ENCODE measurements at places on chromosomes 6 and 20.
A peak's percentile ranks its signal among the peaks of the same experiment; 100 is the strongest.

DNA sequence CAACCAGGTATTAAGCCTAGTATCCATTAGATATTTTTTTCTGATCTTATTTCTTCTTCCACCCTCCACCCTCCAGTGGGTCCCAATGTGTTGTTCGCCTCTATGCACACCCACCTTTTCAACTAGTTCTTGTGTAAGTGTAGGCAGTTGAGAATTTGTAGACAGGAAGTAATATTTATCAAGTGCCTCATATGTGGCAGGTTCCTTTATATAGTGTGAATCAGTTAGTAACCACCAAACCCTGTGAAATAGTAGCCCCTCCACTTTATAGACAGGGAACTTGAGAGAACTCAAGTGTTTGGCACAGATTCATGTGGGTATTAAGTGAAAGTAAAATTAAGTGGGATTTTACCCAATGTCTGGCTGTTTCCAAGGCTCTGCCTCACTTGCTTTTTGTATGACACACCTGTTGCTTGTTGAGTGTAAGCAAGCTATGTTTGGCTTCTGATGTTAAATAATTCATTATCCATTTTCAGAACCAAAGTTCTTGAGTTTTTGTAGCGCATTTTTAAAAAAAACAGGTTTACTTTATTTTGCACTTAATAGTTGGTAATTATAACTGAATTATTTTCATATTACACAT, 24.8 kb downstream of the AFDN start:
- DNase-seq: no peak

DNA sequence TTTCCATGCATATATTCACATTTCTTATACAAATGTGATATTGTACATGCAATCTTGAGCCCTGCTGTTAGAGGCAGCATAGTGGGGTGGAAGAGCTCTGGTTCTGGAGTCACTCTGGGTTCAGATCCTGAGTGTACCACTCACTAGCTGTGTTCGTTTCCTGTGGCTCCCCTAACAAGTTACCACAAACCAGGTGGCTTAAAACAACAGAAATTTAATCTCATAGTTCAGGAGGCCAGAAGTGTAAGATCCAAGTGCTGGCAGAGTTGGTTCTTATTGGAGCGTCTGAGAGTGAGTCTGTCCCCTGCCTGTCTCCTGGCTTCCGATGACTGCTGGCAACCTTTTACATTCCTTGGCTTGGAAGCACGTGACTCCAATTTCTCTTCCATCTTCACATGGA, 115.6 kb downstream of the MAP3K7 start:
- no peak for DNase-seq

DNA sequence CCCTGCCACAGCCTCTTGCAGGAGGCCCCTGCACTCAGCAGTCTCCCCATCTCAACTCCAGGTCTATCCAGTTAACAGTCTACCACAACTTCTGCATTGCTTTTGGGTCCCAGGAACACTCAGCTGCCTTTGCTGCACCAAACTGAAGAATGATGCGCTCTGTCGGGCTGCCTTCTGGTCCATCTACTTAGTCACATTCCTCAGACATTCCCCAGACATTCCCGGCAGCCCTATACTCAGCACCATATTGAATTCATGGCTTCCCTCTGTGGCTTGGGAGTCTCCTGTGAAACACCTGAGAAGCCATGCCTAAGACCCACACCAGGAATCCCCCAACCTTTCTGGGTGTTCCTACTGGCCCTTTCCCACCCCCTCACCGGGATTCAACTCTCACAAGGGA, 99.6 kb upstream of the COL21A1 start:
- DNase-seq: no peak

DNA sequence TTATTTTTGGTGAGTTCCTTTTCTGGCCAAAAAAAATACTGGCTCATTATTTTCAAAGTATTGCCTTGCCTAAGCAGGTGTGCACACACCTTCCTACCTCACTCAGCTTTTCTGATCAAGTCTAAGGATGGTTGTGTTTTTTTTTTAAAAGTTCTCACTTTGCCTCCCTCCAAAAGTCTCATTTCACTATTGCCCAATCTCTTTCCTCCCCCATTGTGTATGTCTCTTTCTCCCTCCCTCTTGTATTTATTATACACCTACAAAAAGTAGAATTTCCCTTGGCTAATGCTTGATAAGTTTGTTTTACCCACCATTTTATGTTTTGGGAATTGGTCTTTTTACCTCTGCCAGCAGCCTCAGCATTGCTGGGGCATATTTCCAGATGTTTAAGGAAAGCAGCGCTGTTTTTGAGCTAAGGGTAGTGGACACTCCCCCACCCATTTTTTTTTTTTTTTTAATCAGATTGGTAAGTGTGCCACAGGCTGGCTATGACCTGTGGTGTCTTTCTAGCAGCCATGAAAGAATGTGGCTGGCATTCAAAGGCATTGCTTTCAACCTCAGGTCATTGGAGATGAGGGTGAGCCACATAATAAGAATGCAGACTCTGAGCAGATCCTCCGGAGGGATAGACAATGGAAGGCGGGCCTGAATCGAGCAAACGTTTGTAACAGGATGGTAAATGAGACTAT, 668.6 kb downstream of the UTRN start:
- DNase-seq: peak; percentile 26

GRCh38 chr6:72865467-72865866, 243.6 kb downstream of the KCNQ5 start:
- DNase-seq: peak; percentile 33

- DNase-seq: peak; percentile 28
Observed at GRCh38 chr6:36979347-36979742, 6.7 kb downstream of the MTCH1 start.

GRCh38 chr20:60494476-60494875, 536.3 kb downstream of the CDH26 start:
- no peak for DNase-seq

- no peak for DNase-seq
Observed at GRCh38 chr20:22773344-22773743, 189.0 kb upstream of the FOXA2 start.

DNA sequence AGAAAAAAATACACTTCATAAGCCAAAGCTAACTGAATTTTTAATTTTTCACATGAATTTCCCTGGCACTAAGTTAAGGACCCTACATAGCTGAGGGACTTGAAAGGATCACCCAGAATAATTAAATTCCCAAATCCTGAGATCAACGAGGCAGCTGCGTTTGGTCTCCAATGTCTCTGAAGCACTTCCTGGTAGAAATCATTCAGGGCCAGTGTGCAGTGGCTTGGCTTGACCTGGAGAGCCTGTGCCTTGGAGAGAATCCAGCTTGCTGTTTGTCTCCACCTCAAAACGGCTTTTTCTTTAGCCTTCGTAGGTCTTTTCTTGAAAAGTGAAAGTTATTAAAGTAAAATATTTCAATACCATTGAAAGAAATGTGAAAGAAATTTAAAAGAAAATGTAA, 92.4 kb downstream of the SMOC2 start:
- no peak for DNase-seq

- no peak for DNase-seq
Observed at GRCh38 chr6:110950440-110950839, 8.1 kb upstream of the GTF3C6 start.

DNA sequence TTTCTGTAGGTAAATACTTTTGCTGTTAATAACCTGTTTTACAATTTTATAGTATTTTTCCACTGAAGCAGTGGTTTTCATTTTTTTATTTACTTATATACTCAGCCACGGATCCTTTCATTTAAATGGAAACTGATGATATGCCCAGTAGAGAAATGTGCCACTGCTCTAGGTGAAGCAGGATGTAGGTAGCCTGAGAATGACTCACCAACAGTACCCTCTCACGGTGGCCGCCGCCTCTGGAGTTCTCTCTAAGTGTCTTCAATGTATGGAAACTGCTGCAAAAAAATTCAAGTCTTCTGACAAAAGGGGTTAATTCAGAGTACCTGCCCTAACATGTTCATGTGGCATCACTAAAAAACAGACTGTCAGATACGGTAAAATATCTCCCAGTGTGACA, 6.4 kb downstream of the EYA4 start:
- no peak for DNase-seq

- DNase-seq: no peak
Observed at GRCh38 chr20:37288091-37288490, 1.4 kb upstream of the MANBAL start.

DNA sequence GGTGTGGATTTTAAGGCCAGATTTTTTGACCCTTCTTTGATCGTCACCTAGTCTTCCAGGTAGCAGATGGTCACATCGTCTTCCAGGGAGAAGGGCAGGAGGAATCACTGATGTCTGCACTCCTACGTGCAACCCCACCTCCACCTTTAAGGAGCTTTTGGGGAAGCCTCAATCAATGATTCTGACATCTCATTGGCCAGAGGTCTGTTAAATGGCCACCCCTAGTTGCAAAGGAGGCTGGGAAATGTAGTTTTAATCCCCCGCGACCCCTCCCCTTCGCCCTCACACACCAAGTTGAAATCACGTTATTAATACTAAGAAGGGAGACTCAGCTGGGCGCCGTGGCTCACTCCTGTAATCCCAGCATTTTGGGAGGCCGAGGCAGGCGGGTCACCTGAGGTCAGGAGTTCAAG, 151.4 kb downstream of the BCAS1 start:
- DNase-seq: no peak

DNA sequence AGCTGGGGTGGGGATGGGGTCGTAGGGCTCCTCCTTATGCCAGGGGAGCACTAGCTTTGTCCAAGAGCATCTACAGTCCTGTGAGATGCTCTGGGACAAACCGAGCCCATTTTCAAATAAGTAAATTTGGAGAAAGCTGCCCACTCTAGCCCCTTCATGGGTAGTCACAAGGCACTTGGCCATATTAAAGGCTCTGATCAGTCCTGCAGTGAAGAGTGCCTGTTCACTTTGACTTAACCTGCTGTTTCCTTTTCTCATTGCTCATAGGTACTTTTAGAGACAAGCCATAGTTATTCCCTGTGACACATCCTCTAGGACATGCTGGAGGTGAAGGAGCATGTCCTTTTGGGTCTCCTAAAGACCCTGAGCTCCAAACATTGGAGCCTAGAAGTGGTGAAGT, 38.4 kb downstream of the FAM110A start:
- DNase-seq: no peak

- peak; percentile 81 for DNase-seq
Observed at GRCh38 chr6:11772109-11772825, 6.3 kb downstream of the ADTRP start.

DNA sequence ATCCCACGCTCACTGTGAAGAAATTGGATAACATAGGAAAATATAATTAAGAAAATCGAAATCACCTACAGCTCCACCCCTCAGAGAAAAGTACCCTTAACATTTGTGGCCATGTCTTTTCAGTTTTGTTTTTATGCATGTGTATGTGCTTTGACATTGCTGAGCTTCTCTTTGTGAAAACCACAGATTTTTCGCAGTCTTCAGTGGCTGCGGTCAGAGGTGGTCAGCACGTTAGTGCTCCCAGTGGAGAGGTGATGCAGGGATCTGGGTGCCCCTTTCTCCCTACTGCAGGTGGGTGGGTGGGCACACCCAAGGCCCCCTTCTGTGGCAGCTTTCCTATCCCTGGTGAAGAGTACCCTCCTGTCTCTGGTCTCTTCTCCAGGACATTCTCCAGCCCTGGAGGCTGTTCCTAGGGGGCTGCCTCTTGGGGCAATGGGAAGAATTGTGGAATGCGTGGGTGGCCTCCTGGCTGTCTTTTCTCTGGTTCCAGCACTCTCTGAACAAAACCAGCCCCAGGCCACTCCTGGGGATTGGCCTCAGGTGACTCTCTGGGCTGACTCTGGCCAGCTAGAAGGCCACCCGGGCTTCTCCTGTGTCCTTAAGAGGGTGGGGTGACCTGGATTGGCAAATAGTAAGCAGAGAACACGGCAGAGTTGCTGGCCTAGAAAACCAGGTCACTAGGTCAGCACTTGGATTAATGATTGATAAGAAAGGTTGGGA, 49.8 kb upstream of the FANCE start:
- DNase-seq: no peak

GRCh38 chr6:111711476-111711875, 105.8 kb upstream of the TRAF3IP2 start:
- DNase-seq: no peak
